Progenitor cell of endocrine pancreas (in vitro differentiated cells): ENCODE measurements at places on chromosomes 3 and 15. TPM values are rescaled to one million over a fixed set of nuclear protein-coding genes. Genes with fewer than 3 reads are reported as not detected.

- no peak for DNase-seq
These were observed 931.9 kb downstream of the FHIT start for GRCh38 chr3:60319179-60319858.

GRCh38 chr3:111534701-111535100, 7.3 kb upstream of the CD96 start:
- no peak for DNase-seq

Gene DISP2
- 1.0 and 3.2 TPM in 2 replicates for total RNA-seq

Gene TMEM158
- total RNA-seq = 3.8 and 4.9 TPM in 2 replicates

Gene SLC33A1
- 23.2 and 23.7 TPM in 2 replicates for total RNA-seq

DNA sequence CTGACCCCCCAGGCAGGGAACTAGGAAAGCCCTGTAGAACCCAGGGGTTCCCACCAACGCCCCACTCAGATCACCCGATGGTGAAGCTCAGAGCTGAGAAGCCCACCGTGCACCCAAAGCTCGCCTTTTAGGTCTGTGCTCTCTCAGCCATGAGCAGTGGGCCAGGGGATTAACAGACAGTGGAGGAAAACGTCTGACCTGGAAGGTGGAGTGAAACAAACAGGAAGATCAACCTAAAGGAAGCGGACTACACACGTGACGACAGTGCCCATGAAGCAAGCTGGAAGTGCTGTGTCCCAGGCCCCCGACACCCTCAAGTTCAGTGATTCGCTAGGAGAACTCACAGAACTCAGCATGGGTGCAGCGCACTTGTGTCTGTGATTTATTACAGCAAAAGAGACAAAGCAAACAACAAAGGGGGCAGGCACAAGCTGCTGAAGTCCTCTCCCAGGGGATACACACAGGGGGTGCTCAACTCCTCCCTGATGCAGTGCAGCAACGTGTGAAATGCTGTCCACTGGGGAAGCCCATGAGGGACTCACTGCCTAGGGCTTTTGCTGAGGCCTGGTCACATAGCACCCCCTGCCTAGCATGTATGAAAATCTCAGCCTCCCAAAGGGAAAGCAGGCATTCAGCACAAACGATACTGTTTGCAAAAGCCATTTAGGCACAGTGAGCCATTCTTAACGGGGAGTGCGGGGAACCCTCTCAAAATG, 43.5 kb downstream of the CFAP92 start:
- no peak for DNase-seq

GRCh38 chr3:56796202-56796601, 5.5 kb downstream of the ARHGEF3 start:
- DNase-seq = no peak

DNA sequence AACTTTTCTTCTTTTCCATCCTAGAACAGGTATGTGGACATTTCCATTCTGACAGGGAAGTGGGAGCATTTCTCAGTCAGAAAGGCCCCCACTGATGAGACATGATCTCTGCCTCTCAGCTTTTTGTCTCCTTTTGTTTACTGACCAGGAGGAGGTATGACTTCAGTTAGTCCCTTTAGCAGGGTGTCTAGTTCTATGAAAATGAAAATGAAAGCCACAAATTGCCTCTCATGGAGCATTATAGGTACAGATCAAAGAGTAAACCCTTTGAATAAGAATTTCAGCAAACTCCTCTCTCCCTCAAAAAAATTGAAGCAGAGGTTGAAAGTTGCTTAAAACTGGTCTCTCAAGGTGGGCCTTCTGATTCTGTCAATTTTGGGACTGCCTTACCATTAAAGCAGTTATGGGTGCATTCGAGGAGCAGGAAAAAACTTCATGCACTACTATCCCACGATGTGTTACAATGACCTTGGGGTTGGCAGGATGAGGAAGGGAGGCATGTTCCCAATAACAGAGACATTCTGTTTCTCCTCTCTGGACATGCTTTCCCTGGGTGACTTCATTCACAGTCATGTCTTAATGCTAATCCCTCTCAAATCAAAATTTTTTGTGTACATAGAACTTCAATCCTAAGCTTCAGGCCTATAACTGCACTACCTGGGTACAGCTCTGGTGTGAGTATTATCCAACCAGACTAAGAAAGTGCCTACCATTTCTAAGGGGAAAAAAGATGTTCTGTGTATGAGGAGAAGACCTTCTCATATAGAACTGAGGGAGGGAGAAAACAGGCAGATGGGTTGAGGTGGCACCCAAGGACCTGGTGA, 50.6 kb upstream of the TBC1D23 start:
- DNase-seq = no peak

Gene PARL
- total RNA-seq = 51.3 and 54.8 TPM in 2 replicates

- DNase-seq = no peak
These were observed 96.2 kb downstream of the CORO2B start for GRCh38 chr15:68674975-68675374.

DNA sequence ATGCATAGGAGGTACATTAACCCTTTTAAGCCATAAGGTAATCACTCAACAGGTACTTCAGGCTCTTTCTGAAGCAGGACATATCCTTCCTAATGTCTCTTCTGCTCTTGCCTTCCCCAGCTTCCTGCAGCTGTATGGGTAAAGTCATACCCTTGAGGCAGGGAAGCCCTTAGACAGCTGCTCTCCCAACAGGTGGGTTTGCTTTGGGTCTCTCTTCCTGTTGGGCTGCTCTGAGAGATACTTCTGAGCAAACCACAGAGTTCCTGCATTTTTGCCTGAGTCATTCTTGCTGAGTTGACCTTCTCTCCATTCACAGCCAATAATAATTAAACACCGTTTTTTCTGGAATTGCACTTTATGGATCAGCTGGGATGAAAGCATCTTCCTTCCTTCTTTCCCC, 2.0 kb upstream of the TRAT1 start:
- no peak for DNase-seq

GRCh38 chr3:122324871-122325323, at the start of gene CSTA:
TSS of gene CSTA (plus strand) at chr3:122325248. CDS start at chr3:122325293, 45 bp downstream.
- no peak for DNase-seq

GRCh38 chr15:45148076-45149059, 18.6 kb downstream of the DUOX1 start:
- DNase-seq = no peak

DNA sequence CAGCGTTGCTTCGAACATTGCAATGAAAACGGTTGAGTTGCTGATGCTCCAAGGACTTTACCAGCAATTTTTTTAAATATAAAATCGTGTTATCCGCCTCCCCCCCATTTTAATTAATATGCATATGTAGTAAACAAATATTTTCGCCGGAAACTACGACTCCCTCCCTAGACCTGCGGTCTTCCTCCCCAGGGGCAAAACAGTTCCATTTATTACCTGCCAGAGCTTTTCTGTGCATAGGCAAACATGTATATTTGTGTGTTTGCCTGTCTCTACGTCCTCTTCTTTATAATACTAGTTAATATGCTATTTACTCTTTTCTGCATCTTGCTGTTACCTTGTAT, 593 bp upstream of the RSL24D1 start:
- DNase-seq = no peak

Gene ARHGAP11A
- total RNA-seq = 28.0 and 30.1 TPM in 2 replicates

- DNase-seq = no peak
These were observed 10.9 kb downstream of the SEMA7A start for GRCh38 chr15:74422652-74423430.

GRCh38 chr3:167484551-167484950, 10.7 kb upstream of the SERPINI2 start:
- no peak for DNase-seq

Gene PXYLP1
- 36.3 and 37.6 TPM in 2 replicates for total RNA-seq
